ENCODE measurements at places on chromosomes 6 and 20. TPM values are rescaled to one million over a fixed set of nuclear protein-coding genes. Genes with fewer than 3 reads are reported as not detected.

- no peak for DNase-seq
Observed at GRCh38 chr20:2918096-2919049, 45.1 kb downstream of the PTPRA start.

The HCK gene
- 0.41 TPM for total RNA-seq

- no peak for DNase-seq
Observed at GRCh38 chr20:32562495-32562911, 22.6 kb downstream of the NOL4L start.

GRCh38 chr6:28490205-28490890, 25.2 kb downstream of the GPX6 start:
- no peak for DNase-seq

The WFDC10B gene
- not detected for total RNA-seq

DNA sequence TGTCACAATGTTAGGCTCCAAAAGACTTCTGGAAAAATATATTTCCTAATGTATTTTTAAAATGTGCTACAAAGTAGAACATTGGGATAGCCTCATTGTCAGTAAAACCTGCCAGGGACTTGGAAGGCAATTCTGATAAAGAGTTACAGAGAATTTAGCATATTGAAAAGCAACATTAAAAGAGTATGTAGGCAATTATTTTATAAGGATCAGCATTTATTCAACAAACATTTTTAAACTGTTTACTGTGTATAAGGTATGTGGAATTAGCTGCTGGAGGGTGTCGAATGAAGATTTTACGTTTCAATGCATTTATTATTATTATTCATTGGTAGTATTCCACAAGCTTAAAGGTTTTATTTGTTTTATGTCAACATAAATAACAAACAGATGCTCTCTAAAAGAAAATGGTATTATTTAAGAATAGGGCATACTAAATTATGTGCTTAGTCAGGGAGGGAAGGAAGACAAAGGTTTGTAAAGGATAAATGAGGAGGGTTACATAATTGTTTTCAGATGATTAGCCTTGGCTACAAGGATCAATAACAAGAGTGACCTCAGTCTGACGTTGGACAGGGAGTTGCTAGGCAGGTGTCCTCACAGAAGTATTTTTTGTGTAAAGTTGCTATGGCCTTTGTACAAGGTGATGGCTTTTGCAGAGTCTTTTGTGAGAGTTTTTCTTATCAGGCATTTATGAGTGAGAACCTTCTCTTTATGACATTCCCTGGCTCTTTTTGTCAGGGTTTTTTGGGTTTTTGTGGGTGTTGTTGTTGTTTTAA, 313.4 kb upstream of the PLCB4 start:
- no peak for DNase-seq

DNA sequence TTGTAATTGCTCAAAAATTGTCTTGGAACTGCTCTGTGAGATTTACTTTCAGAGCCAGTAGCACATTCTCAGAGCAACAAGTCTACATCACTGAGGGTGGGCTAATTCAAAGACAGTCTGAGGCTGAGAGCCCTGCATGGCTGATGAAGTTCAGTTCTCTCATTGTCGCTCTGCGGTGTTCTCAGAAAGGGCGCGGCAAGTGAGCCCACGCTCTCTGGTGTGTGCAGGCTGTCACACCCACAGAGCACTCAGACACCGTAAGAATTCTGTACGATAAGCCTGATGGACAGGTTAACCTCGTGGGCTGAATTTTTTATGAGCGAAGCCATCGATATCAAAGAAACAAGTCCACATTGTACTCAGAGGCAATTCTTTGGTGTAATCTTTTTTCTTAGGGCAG, 557.8 kb downstream of the HACE1 start:
- no peak for DNase-seq

DNA sequence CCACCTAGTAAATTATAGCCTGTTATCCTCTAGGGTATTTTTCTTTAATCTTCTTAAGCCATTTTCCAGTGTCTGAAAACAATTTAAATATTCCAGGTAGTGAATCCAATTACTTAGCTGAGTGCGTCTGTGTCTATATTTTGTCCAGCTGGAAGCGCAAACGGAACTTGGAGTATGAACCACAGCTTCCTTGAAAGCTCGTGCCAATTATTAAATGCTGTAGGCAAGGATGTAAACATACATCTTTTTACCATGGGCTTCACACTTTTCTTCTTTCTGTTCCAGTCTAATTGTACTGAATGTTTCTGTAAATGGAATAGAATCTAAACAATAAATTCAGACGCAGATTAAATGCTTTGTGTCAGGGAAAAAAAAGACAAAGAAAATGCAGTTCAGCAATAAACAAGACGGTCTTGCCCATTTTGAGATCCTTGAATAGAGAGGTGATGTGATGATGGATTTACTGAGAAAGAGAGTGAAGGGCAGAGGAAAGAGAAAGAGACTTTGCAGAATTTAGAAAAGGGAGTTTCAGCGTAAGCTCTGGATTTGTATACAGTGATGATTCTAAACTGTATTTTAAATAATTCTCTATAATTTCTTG, 1.9 kb downstream of the PLCB1 start:
- peak; percentile 64 for DNase-seq

The PMEPA1 gene
- total RNA-seq, result 0.58 TPM

The RBPJL gene
- total RNA-seq, result not detected

- no peak for DNase-seq
Observed at GRCh38 chr6:20777801-20778200, 243.5 kb downstream of the CDKAL1 start.

GRCh38 chr6:64590965-64591675, 955.5 kb downstream of the PHF3 start:
- no peak for DNase-seq

DNA sequence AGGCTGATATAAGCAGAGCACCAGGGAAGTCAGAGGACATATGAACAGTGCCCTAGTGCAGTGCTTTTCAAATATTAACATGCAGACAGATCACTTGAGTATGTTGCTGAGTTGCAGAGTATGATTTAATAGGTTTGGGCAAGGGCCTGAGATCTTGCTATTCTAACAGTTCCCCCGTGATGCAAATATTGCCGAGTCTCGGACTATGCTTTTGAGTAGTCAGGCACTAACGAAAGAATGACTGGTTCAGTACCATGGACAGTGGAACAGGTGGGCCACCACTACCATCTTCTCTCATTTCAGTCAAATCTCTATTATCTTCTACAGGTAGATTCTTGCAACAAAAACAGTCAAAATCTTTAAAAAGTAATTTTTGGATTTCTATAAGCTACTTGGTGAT, 3.7 kb upstream of the TMEM200A start:
- DNase-seq, result no peak

The RFX6 gene
- not detected for total RNA-seq

GRCh38 chr20:62742550-62742949, 33.9 kb downstream of the NTSR1 start:
- no peak for DNase-seq

GRCh38 chr20:44785768-44786167, 24.6 kb downstream of the RIMS4 start:
- DNase-seq, result no peak

GRCh38 chr6:112827793-112828192, 480.7 kb downstream of the RFPL4B start:
- DNase-seq, result peak; percentile 14

The BCAS1 gene
- under 0.01 TPM for total RNA-seq

- no peak for DNase-seq
Observed at GRCh38 chr6:158468666-158469065, 91.2 kb upstream of the TMEM181 start.

The IFT52 gene
- total RNA-seq, result 72.5 TPM

DNA sequence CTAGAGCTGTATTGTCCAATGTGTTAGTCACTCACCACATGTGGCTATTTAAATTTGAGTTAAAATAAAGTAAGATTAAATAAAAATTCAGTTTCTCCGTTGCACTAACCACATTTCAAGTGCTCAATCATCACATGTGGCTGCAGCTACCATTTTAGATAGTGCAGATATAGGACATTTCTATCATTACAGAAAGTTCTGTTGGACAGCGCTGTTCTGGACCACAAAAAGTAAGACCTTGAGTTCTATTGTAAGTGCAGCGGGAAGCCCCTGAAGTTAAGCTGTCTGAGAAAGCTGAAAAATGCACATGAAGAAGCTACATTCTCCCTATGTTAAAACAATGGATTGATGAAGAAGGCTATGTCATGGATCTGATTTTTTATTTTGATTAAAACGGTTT, 1.1 kb downstream of the ORC3 start:
- no peak for DNase-seq

The GMPR gene
- not detected for total RNA-seq

DNA sequence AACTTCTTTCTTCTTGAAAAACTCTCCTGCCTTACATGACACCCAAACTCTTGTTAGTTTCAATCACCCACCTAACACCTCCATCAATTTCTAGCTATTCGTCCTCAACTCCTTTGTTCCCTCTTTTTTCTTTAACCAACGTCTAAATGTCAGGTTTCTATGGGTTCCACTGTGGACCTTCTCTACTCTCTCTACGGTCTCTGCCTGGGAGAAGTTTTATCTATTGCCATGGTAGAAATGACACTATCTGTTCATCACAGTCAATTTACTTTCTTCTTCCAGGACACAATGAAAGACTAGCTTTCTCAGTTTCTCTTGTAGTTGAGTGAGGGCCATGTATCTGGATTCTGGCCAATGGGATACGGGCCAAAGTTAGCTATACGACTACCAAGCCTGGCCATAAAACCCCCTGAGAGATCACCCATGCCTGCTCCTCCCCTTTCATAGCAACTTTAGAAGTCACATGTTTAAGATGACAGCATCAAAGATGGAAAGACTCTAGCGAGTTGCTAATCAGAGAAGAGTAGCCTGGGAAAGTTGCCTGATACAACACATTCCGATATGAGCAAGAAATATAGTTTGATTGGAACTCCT, 17.9 kb downstream of the RNGTT start:
- no peak for DNase-seq

GRCh38 chr20:59605601-59606364, 1.4 kb downstream of the PHACTR3 start:
- DNase-seq, result no peak

GRCh38 chr6:156822747-156823206, 45.6 kb downstream of the ARID1B start:
- DNase-seq, result peak; percentile 76

GRCh38 chr6:37373822-37374471, 20.2 kb downstream of the RNF8 start:
- no peak for DNase-seq

- no peak for DNase-seq
Observed at GRCh38 chr6:33490621-33491020, 36.2 kb downstream of the ZBTB9 start.

DNA sequence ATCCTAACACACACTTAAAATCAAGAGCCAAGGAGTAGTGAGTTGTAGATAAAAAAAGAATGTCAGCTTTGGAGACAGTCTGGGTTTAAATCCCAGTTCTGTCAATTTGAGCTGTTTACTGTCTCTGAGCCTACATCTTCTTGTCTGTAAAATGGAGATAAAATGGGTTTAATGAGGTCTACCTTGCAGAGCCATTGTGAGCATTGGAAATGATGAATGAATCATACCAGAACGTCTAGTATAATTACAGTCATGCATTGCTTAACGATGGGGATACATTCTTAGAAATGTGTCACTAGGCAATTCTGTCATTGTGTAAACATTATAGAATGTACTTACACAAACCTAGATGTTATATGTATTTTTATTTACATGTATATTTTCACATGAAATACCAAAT, 17.6 kb upstream of the SGK2 start:
- DNase-seq, result no peak

The SPATS1 gene
- 8.4 TPM for total RNA-seq

- DNase-seq, result no peak
Observed at GRCh38 chr6:30325150-30325872, 1.4 kb upstream of the TRIM39 start.

The PHIP gene
- total RNA-seq, result 13.9 TPM

DNA sequence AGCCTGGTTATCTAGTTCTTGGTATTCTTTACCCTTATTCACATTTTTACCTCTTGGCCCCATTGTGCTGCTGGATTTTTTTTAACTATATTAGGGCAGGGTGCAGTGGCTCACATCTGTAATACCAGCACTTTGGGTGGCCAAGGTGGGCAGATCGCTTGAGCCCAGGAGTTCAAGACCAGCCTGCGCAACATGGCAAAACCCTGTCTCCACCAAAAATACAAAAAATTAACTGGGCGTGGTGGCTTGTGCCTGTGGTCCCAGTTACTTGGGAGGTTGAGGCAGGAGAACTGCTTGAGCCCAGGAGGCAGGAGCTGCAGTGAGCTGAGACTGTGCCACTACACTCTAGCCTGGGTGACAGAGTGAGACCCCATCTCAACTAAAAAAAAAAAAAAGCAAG, 12.2 kb upstream of the TAF8 start:
- no peak for DNase-seq

DNA sequence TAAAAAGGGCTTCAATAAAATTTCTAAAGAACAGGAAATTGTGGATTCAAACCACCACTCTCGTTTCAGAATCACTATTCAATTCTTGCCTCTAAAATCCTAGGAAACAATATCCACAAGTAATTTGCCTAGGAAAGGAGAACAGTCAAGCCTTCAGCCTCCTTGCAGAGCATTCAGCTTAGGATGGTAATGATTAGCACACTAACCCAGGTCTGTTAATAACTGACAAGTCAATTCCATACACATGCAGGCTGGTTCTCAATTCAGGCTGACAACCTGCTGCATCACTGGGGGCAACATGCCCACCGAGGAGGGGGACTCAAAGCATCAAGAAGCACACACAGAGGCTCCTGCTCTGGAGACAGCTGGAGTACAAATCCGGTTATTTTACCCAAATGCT, 57.6 kb downstream of the GMDS start:
- no peak for DNase-seq

The TFAP2A gene
- 2.3 TPM for total RNA-seq

Data from G401 (cell line).